NCI-H1436 (cell line): ENCODE measurements at places on chromosomes 7 and 10.

DNA sequence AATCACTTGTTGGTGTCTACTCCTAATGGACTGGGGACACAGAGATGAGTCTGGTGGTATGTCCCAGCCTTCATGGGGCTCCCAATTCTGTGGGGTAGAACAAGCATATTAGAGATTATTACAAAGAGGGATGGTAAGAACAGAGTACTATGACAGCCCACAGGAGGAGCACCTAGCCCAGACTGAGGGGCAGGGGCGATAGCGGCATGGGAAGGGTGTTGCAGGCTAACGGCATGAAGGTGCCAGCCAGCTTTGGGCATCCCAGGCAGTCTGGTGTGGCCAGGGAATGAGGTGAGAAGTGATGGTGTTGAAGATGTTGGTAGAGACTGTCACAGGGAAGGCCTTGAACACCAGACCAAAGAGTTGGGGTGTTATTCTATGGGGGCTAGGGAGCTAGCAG lies 280.0 kb downstream of the RPS24 start:
- DNase-seq, result no peak

DNA sequence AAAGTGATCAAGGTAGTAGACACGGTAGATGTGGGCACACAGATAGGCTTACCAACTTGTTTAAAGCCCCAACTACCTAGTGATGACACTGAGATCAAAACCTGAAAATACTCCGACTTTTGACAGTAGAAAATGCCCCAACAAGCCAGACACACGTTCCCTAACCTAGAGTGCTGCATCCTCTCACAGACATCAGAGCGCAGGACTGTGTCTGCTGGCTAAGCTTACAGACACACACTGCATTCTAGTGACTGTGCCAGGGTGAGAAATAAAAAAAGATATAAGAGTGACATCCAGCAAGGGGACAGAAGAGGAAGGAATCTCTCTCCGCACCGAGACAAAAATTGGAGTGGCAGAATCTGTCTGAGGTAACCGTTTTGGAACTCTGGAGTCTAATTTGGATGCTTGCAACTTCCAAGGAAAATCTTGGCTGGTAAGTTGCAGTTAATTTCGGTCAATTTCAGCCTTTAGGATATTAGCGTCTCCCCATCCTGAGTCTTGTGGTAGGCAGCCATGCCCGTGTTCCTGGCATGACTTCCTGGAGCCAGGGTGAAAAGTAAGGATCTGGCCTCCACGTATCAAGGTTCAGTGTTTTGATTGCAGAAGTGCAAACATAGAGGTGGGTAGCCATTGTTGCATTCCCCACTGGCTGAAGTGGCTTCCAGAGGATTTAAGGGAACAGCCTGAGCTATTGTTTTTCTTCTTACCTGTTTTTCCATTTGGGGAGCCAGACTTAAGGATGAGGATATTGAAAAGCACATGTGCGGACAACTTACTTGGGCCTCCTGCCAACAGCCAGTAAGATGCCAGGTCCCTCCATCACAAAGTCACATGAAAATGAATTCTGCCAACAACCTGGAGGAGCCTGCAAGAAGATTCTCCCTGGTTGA lies 124.1 kb downstream of the SMURF1 start:
- DNase-seq, result no peak

GRCh38 chr7:119320316-119320715 lies 952.7 kb upstream of the KCND2 start:
- no peak for DNase-seq

DNA sequence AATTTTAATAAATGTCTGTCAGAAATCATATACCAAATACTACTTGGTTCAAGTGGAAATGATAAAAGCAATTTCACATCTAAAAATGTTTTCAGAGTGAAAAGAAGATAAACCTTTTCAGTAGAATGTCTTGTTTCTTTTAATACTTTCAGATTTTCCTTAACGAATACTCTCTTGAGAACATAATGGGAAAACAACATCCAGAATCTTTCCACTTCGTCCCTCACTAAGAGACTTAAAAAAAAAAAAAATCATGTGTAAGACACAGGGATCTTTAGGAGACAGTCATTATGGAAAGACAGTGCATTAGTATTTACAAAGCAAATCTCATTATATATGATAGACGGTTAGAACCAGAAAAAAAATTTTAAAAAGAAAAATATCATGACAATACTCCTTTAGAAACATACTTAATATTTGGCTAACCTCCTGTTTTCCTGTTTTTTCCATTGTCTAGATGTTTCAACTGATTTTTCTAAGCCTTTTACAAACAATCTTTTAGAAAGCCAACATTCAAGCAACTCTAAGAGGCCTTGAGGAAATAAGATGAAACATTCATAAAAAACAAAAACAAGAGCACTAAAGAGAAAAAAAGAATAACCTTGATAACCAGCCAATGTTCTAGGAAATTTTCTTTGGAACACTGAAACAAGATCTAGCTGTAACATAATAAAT lies 339.9 kb upstream of the LRRN3 start:
- no peak for DNase-seq

DNA sequence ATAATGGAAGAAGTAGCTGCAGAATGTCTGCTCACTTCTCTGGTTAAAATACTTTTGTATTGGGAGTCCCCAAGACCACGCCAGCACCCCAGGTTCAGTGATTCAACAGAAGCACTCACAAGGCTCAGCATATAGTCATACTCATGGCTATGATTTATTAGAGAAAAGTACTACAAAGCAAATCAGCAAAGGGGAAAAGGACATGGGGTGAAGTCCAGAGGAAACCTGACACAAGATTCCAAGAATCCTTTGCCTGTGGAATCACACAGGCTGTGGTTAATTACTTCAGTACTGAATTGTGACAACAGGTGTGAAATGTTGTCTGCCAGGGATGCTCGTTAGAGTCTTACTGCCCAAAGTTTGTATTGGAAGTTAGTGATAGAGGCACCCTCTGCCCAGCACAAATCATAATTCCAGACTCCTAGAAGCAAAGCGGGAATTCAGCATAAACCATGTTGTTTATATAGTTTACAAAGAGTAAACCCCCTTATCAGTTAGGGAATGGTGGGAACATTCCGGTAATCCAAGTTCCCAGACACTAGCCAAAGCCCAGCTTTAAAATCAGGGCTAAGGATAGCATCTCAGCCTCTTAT lies 79.4 kb downstream of the HYCC1 start:
- DNase-seq, result no peak

DNA sequence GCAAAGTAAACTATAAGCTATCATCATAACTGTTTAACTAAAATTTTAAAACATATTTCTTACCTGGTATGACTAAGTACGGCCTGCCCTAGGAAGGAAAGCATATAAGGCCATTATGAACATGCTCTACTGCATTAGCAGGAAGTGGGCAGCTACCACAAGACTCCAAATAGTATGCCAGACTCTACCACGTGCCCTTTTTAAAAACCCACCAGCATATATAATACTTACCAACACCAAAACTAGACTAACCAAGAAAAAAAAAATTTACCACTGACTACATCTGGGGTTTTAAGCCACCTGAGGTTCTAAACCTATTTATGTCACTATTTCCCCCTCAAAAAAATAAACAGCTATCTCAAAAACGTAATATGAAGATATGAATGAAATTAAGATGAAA lies 30.1 kb downstream of the NUDCD3 start:
- DNase-seq, result no peak

DNA sequence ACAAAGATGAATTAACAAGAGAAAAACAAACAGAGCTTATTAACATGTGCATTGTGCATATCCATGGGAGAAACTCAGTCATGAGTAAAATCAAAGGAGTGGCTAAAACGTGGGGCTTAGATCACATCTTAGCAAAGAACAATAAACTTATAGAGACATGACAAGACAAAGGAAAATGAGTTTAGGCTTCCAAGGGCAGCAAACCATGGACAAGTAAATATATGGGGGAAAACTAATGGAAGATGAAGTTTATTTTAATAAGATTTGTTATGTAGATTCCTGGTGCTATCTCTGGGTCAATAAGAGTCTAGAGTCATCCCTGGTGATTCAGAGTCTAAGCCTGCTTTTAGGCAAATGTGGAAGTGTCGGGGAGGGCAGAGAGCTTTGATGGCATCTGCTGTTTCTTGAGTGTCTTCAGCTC lies 87.2 kb upstream of the PLPP4 start:
- no peak for DNase-seq

DNA sequence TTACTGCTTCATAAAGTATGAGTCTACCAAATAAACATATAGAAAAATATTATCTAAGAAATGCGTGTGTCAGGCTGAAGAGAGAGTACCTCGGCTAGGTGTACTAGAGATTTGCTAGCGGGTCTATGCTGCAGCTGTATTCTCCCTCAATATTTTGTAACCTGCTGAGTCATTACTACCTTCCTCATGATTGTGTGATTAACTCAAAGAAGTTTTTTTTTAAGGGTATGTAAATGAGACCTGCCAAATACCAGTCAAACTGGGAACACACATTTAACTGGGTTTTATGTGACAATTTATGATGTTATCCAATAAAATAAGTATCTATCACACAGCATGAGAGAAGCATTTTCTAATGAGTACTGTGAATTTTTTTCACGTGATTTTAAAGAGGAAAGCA lies 180.4 kb downstream of the RNF133 start:
- DNase-seq, result no peak

- no peak for DNase-seq
Measured at GRCh38 chr10:82811621-82812020, 936.6 kb downstream of the NRG3 start.

GRCh38 chr7:95213809-95214492 lies 110.4 kb downstream of the PON1 start:
- DNase-seq, result no peak

DNA sequence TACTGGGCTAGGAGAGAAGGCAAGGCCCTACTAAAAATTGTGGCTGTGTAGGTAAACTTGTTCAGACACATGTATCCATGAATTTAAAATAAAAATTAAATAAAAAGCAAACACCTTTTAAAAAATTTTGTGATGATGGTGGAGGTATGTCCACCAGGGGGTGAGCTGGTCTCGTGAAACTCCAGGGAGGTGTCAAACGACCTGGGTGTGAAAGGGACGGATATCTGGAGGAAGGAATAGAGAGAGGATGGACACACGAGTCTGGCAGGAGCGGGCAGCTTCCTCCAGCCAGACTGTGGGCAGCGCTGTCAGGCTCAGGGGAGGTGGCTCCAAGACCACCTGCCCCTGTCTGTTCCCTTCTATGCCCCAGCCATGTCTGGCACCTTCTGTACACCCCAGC lies 34.8 kb upstream of the DMBT1 start:
- DNase-seq, result no peak

GRCh38 chr10:117946525-117947070 lies 100.1 kb downstream of the RAB11FIP2 start:
- no peak for DNase-seq

DNA sequence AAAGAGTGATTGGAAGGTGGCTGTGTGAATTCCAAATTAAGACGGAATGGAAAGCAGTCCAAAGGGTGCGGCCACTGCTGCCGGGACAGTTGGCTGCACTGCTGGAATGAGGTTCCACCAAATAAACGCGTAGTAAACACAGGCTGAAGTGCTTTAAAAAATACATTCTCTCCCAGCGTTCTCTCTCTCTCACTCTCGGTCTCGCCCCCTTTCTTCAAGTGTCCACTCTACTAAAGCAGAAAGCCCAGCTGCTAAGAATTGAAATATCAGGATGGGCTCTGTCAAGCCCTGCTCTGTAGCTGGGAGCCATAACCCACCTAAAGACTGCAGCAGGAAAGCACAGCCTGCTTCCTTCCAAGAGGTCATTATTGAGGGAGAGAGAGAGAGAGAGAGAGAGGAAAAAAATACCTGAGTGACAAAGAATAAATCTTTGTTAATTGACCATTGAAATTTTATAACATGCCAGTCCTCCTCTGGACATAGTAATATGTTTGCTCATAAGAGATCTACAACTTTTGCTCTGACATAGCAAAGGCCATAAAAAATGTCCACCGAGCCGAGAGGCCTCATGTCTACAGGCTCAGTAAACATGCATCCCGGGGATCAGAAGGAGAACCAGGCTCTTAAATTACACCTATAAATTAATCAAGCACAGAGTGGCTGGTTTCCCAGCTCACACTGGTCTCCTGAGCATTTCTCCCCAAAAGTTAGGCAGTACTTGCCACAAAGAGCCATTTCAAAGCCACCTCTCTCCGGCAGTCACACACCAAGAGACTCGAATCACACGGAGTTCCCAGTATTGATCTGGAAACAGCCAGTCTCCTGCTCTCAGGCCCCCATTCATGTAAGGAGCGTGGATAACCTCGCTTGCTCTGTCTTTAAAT lies 72.8 kb downstream of the FGFR2 start:
- no peak for DNase-seq

DNA sequence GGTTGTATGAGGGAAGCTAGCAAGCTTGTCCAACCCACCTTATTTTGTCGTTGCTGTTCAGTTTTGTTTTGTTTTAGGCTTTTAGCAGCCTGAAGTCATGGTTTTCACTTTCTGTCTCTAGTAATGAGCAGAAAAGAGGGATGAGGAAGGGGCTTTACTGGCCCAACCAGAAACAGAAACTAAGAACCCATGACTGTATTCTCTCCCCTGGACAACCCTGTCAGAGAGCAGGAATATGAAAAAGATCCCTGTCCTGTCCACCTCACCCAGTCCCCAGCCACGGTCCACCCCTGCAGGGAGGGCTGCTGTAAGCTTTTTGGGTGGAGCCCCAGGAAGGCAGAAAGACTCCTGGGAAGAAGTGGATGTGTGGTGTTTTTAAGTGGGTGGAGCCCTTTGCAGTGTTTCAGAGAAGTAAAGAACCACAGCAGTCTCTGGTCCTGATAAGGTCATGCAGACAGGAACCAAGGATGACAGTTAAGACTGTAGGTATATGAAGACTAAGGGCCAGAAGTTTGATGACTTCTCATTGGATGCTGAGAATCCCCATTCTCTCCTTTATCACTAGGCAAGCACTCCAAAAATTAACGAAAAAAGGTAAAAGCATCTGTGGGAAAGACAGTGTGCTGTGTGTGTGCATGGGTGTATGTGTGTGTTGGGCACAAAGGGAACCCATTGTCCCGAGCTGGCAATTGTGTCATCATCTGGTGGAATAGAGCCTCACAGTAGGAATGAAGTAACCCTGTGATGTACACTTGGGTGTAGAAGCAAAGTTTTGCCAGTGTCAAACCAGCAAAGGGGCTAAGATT lies 13.8 kb downstream of the MRPL32 start:
- DNase-seq, result no peak

- DNase-seq, result no peak
Measured at GRCh38 chr10:4246881-4247358, 461.9 kb upstream of the KLF6 start.

- no peak for DNase-seq
Measured at GRCh38 chr10:121683366-121683765, 85.1 kb upstream of the FGFR2 start.

- no peak for DNase-seq
Measured at GRCh38 chr10:106566873-106567272, 597.6 kb downstream of the SORCS1 start.

GRCh38 chr10:11106621-11107374 lies 89.1 kb downstream of the CELF2 start:
- DNase-seq, result no peak

- no peak for DNase-seq
Measured at GRCh38 chr7:98771519-98771918, 98.3 kb downstream of the TMEM130 start.

GRCh38 chr7:121544238-121544637 lies 148.1 kb upstream of the FAM3C start:
- no peak for DNase-seq
